Activated CD8-positive, alpha-beta memory T cell treated with anti-CD3 and anti-CD28 coated beads, Interleukin-2, amount 10 ng/mL, durations not matched to agents 7 days and 5 days (primary cell): ENCODE measurements at places on chromosomes 12 and 14.

- DNase-seq = no peak
These were observed 60.6 kb upstream of the ANO4 start for GRCh38 chr12:100733817-100734593.

DNA sequence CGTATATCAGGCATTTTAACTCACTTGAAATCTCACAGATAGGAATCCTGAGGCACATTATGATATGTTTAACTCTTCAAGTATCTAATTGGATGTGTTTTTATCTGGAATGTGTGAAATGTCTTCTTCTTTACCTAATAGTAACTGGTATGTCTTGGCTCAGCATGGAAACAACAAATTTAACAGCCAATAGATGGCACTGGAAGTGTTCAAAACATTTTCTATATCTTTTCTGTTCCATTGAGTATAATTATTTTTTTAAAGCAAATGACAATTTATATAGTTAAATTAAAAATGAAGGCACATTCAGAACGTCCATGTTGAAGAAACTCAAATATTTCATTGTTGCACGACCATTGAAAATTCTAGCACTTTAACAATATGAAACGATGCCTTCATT is 164.6 kb upstream of the SLC16A7 start:
- DNase-seq = no peak

DNA sequence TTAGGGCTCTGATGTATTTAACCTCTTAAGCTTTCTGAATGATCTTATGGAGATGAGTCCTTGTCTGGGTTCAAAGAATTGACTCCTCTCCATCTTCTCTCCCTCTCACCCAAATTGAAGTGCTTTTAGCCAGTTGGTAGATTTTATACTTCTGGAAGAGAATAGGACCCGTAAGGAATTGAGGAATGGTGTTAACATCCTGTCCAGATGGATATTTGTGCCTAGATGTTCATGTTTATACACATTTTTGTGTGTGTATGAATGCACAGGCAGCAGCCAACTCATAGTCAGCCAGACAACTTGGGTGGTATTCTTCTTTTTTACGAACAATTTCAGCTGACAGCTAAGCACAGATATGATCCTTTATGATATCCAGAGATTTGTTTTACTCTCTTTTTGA is 449.6 kb upstream of the RGS6 start:
- DNase-seq = no peak

- DNase-seq = no peak
These were observed 1.5 kb upstream of the GPX2 start for GRCh38 chr14:64944041-64944440.

DNA sequence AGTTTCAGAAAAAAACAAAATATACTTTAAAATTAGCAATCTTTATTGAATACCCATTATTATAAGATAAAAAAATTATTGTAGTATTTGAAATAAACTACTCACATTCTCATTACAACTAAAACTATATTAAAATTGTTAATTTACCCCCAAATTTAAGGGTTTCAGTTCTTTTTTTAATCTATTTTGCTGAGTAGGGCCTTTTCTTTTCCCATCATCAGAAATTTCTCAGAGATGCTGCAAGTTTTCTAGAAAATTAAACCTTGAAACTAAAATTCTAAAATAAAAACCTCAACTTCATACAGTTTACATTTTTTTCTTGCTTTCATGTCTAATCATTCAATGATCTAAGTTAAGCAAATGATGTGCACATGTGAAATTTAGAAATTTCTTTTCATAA is 10.1 kb downstream of the ARMH4 start:
- DNase-seq = no peak

GRCh38 chr14:99791476-99792209 is 1.6 kb upstream of the EML1 start:
- DNase-seq = no peak

GRCh38 chr12:23359975-23360701 is 589.3 kb downstream of the SOX5 start:
- no peak for DNase-seq

DNA sequence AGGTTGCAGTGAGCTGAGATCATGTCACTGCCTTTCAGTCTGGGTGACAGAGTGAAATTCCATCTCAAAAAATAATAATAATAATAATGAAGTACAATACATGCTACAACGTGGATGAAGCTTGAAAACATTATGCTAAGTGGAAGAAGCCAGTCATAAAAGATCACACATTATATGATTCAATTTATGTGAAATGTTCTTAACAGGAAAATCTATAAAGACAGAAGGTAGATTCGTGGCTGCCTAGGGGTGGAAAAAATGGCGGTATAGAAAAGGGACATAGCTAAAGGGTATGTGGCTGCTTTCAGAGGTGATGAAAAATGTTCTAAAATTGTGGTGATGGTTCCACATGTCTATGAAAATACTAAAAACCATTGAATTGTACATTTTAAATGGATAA is 41.0 kb upstream of the AMIGO2 start:
- no peak for DNase-seq

- no peak for DNase-seq
These were observed 138.7 kb downstream of the EGLN3 start for GRCh38 chr14:33812181-33812580.

GRCh38 chr12:29534935-29535334 is 37.4 kb upstream of the OVCH1 start:
- no peak for DNase-seq

DNA sequence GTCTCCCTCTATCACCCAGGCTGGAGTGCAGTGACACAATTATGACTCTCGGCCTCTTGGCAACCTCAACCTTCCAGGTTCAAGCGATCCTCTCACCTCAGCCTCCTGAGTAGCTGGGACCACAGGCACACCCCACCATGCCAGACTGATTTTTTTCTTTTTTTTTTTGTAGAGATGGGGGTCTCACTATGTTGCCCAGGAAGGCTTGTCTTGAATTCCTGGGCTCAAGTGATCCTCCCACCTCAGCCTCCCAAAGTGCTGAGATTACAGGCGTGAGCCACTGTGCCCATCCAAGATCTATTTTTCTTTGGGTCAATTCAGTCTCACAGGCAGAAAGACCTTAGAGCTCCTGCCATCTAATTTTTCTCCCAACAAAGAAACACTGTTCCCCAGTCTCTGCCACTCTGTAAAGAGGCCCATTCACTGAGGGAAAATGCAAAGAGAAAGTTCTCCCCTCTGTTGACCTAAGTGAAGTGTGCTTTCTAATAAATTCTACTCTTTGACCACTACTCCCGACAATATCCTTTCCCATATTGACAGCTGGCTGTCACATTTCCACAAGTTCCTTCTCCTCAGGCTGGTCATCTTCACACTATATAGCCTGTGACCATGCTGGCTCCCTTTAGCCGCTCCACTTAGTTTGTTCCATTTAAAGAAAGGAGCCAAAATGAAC is 23.3 kb downstream of the TMED8 start:
- no peak for DNase-seq
